ENCODE measurements at places on chromosomes 5 and 9. TPM values are rescaled to one million over a fixed set of nuclear protein-coding genes. Genes with fewer than 3 reads are reported as not detected.

HRCT1 gene
- total RNA-seq: not detected

ENTR1 gene
- total RNA-seq: 65.9 TPM

LRRC70 gene
- 0.34 TPM for total RNA-seq

LYRM7 gene
- total RNA-seq: 23.2 TPM

LCN6 gene
- total RNA-seq: not detected

SLC34A1 gene
- total RNA-seq: 0.43 TPM

ZFP2 gene
- 0.69 TPM for total RNA-seq

MEIKIN gene
- total RNA-seq: not detected

LTC4S gene
- total RNA-seq: not detected

TGFBI gene
- total RNA-seq: not detected

SLC6A18 gene
- total RNA-seq: not detected

CPEB4 gene
- total RNA-seq: 8.8 TPM

NR2F1-AS1 gene
- not detected for total RNA-seq

UTP15 gene
- total RNA-seq: 34.6 TPM

C9orf153 gene
- total RNA-seq: 0.16 TPM

C1QTNF2 gene
- total RNA-seq: not detected

DTWD2 gene
- total RNA-seq: 5.4 TPM

SH3RF2 gene
- not detected for total RNA-seq

PRDM9 gene
- not detected for total RNA-seq

AK8 gene
- total RNA-seq: not detected
